ENCODE measurements at places on chromosomes 7 and 10. TPM values are rescaled to one million over a fixed set of nuclear protein-coding genes. Genes with fewer than 3 reads are reported as not detected.

The VSIR gene
- 18.9 TPM for total RNA-seq

The METTL27 gene
- total RNA-seq: 1.5 TPM

The SH2D4B gene
- total RNA-seq: not detected

The ZDHHC16 gene
- total RNA-seq: 31.8 TPM

The KCNH2 gene
- 12.9 TPM for total RNA-seq

The MYO1G gene
- 1.5 TPM for total RNA-seq

The SSBP1 gene
- total RNA-seq: 56.9 TPM

The MRLN gene
- 0.35 TPM for total RNA-seq

The GIMAP1 gene
- 7.4 TPM for total RNA-seq

The UPP1 gene
- 2.2 TPM for total RNA-seq

The MNX1 gene
- total RNA-seq: not detected

The TBL2 gene
- 50.6 TPM for total RNA-seq

The INMT gene
- total RNA-seq: 11.8 TPM

The ZNF727 gene
- 11.9 TPM for total RNA-seq

The LRIT1 gene
- not detected for total RNA-seq

The IFIT3 gene
- total RNA-seq: 25.3 TPM

The DMBT1 gene
- total RNA-seq: 0.15 TPM

The ZC3HAV1L gene
- 10.0 TPM for total RNA-seq

The BMI1 gene
- total RNA-seq: 74.0 TPM

The IDI2 gene
- not detected for total RNA-seq

The FOXI2 gene
- total RNA-seq: not detected

The GTPBP10 gene
- total RNA-seq: 12.3 TPM

The DLX6 gene
- not detected for total RNA-seq

The PON1 gene
- not detected for total RNA-seq

The CCL24 gene
- total RNA-seq: not detected

The UCN3 gene
- total RNA-seq: not detected

The CFAP43 gene
- 3.2 TPM for total RNA-seq

The GPR26 gene
- total RNA-seq: not detected

The GIMAP4 gene
- total RNA-seq: 116 TPM

The PDZD7 gene
- not detected for total RNA-seq

The C7orf33 gene
- not detected for total RNA-seq

The HKDC1 gene
- total RNA-seq: 0.27 TPM

The HDAC9 gene
- total RNA-seq: 54.8 TPM

The CDH23 gene
- 8.5 TPM for total RNA-seq

The FGF8 gene
- total RNA-seq: not detected

The NME8 gene
- not detected for total RNA-seq

The PTPN20 gene
- 4.4 TPM for total RNA-seq

The CCL26 gene
- total RNA-seq: not detected

The ANKRD61 gene
- 0.46 TPM for total RNA-seq

The DBNL gene
- total RNA-seq: 113 TPM

All from uterus (tissue), 4 donors.